ENCODE measurements at places on chromosomes 5 and 9.

DNA sequence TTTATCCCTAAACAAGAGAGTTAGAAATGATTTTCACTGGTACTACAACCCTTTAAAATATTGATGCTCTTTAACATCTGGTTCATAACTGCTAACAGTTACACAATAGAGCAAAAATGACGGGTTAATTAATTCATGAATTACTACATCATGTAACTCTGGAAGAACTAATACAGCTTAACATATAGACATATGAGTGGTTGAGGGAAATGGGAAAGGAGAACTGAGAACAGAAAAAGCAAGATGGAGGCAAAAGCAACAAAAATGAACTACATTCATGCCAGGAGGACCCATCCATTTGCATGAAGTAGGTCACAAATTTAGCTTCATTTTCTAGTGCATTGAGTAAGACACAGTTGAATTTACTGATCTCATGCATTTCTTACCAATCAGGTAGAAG, 61.8 kb downstream of the C9 start:
- DNase-seq = no peak

GRCh38 chr9:30967476-30967875, 1417.0 kb upstream of the ACO1 start:
- peak; percentile 58 for DNase-seq

- DNase-seq = no peak
These were observed 35.1 kb upstream of the CCDC152 start for GRCh38 chr5:42721484-42721883.

DNA sequence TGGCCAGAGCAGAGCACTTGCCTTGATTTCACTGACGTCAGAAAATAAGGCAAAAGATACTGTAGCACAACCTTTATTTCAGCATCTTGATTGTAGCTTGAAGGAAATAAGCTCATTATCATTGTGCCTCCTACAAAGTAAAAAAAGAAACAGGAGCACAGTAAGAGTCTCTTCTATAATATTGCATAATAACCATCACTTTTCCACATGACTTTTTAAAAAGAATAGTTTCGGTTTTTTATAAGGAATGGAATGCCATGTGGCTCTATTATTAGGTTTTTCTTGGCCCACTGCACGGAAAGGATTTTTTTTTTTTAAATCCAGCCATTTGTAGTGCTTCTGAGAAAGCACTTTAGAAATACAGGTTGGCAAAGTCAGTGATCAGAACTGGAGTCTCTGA, 655.3 kb downstream of the LRRC70 start:
- DNase-seq = no peak

GRCh38 chr5:55692509-55692908, 19.6 kb downstream of the SLC38A9 start:
- DNase-seq = no peak

DNA sequence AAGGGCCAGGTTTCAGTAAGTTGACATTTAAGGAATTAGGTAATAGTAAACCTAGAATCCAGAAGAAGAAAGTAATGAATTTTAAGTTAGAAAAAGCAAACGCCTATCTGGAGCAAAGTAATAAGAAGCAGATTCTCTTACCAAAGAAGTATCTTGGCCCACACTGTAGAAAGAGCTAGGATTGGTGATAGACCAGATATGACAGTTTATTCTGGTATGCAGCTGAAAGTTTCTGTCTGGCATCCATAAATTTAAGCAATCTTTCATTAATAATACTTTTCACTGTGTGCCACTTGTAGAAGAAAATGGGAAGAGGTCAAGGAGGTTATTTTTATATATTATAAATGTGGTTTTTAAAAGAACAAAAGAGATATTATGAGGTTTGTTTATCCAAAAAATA, 3.0 kb downstream of the RECK start:
- no peak for DNase-seq

DNA sequence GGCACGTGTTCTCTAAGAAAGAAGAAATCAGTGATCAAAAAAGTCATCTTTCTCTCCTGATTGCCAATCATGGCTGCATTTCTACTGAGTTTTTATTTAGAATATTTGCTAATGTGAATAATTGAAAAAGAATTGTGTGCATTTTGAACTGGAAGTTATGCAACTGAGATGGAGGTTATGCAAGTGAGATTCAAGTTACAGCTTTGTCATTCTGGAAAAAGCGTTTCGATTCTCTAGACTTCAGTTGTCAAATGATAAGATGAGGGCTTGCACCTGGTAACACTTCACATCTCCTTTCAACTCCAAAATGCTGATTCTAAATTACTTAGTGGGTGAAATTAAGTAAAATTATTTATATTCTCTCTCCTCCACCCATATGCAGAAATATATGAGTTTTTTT, 36.4 kb downstream of the C6 start:
- peak; percentile 8 for DNase-seq

DNA sequence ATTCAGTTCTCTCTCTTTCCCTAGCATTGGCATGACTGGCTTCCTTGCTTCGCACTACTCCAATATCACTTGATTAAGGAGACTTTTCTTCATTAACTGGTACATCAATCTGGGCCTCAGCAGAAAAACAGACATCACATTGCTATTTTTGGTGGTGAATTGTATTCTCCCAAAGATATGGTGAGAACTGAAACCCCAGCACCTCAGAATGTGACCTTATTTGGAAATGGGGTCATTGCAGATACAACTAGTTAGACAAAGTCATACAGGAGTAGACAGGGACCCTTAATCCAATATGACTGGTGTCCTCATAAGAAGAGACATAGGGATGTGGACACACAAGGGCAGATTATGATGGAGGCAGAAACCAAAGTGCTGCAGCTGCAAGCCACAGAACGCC, 7.5 kb upstream of the RAD23B start:
- DNase-seq = no peak

- DNase-seq = no peak
These were observed 187.0 kb upstream of the EFNA5 start for GRCh38 chr5:107857785-107858184.

GRCh38 chr5:158801893-158802292, 297.8 kb downstream of the EBF1 start:
- DNase-seq = no peak

DNA sequence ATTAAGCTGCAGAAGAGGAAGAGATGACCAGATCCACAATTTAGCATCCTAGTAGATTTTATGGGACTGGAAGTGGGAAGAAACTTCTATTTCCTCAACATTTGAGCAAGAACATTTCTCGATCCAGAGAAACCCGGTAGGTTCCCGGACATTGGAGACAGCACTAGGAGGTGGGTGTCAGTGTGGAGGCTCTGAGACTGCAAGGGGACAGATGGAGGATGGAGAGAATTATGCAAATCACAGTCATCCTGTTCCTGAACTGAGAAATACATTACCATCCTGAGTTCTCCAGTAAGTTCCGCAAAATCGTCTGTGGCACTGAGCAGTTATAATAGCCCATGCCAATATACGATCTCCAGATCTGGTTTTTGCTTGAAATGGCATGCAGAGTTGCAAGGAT, 25.6 kb downstream of the GLDC start:
- no peak for DNase-seq

GRCh38 chr9:95085861-95086563, 231.5 kb downstream of the FANCC start:
- DNase-seq = no peak

- DNase-seq = no peak
These were observed 275.6 kb downstream of the KDM4C start for GRCh38 chr9:7033076-7034045.

GRCh38 chr9:112121633-112122032, 53.5 kb downstream of the SUSD1 start:
- no peak for DNase-seq
